ENCODE measurements at places on chromosomes 7 and 10. TPM values are rescaled to one million over a fixed set of nuclear protein-coding genes. Genes with fewer than 3 reads are reported as not detected.
A peak's percentile ranks its signal among the peaks of the same experiment; 100 is the strongest.

- DNase-seq = no peak
Measured at GRCh38 chr10:11326241-11326640, 285.2 kb downstream of the USP6NL start.

SH2D4B gene
- total RNA-seq = 0.18 TPM

DNA sequence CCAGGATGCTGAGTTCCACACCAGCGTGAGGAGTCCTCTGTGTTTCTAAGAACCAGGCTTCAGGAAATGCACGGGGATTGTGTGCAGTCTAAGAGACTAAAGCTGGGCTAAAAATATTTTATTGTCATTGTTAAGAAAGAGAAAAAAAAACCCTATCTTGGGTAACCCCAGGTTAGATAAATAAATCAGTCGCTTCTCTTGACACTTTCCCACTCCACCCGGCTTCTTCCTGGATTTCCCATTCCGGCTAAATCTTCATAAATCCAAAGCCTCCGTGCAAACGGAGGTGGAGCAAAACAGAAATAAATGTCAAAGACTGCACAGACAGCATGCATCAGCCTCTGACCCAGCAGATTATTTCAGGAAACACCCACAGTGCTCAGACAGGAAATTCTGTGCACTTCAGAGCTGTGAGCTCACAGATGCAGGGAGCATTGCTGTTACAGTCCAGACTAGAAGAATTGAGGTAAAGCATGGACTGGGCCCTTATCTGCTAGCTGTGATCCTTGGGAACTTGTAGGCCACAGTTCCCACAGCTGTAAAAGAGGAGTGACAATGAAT lies 44.8 kb upstream of the GRID1 start:
- DNase-seq = no peak

DNA sequence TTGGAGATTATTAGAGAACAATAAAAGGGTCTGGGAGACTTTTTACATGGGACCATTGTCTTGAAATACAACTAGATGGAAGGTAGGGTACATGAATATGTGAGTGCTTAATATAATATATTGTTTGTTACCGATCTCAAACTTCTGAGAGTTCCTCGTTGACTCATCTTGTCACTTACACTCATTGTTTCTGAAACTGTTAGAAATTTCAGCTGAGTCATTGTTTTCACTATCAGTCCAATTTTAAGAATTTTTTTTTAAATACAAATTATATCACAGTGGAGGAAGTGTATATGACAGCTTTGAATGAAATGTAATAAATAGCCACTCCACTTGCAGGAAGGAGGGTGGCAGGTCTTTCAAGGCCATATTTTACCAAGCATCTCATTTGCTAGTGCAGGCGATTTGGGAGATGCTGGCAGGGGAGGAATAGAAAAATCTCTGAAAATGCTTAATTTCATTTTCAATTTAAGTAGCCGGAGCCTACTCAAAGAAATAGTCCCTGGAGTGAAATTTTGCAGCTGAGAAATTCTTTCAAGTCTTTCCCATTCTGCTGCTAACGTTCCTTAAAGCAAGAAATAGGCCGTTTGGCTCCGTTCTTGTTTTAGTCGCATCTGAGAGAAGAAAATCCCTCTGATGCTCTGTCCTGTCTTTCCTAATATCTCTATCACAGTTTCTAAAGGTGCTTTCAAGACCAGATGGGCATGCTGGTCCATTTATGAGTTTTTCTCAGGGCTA lies 1404.2 kb upstream of the CELF2 start:
- no peak for DNase-seq

DNA sequence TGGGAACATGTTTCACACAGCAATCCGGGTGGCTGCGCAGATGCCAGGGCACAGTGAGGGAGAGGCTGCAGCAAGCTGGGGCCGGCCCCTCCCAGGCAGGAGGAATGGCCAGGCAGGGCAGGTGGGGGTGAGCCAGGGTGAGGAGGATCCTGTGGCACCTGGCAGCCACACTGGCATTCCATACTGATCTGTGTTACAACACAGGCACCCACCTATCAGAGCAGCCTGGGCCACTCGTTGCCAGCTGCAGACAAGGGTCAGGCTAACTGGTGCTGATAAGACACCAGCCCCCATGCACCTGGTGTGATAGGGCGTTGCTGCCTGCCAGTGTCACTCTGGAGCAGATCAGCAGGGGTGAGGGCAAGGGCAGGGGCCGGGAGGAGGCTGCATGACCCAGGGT lies 16.6 kb upstream of the RET start:
- peak; percentile 46 for DNase-seq

DNA sequence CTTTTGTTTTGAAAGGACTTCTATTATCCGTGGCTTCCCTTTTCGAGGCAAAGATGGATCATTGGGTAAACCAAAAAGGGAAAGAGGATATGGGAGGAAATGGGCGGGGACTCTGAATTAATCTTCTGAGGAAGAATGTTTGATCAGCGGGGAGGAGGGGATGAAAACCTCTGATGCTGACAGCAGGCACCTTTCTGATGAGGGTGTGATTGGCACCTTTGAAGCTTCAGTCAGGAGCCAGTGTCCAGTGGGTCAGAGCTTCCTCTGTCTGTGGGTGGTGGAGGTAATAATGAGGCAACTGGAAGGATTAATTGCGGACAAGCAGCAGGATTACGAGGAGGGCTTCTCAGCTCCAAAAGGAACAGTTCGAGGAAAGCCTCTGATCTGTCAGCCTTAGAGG lies 877.6 kb downstream of the LRMDA start:
- no peak for DNase-seq

GRCh38 chr7:139898483-139898882 lies 69.4 kb downstream of the TBXAS1 start:
- DNase-seq = no peak

- DNase-seq = no peak
Measured at GRCh38 chr10:62844280-62845011, 28.3 kb upstream of the EGR2 start.

Data from stomach (tissue), 19 donors.